ENCODE measurements at places on chromosomes 16 and 17. TPM values are rescaled to one million over a fixed set of nuclear protein-coding genes. Genes with fewer than 3 reads are reported as not detected.

NLRC3 gene
- not detected for total RNA-seq

OR2C1 gene
- total RNA-seq, result not detected

ARL5C gene
- not detected for total RNA-seq

CLEC18B gene
- 0.33 TPM for total RNA-seq

TBX4 gene
- 0.21 TPM for total RNA-seq

PPY gene
- not detected for total RNA-seq

STAC2 gene
- total RNA-seq, result 0.14 TPM

CDH15 gene
- total RNA-seq, result 0.19 TPM

NSRP1 gene
- total RNA-seq, result 27.5 TPM
